ENCODE measurements at places on chromosomes 6 and 20.

- no peak for DNase-seq
These were observed 261.4 kb upstream of the JARID2 start for GRCh38 chr6:14984519-14984853.

DNA sequence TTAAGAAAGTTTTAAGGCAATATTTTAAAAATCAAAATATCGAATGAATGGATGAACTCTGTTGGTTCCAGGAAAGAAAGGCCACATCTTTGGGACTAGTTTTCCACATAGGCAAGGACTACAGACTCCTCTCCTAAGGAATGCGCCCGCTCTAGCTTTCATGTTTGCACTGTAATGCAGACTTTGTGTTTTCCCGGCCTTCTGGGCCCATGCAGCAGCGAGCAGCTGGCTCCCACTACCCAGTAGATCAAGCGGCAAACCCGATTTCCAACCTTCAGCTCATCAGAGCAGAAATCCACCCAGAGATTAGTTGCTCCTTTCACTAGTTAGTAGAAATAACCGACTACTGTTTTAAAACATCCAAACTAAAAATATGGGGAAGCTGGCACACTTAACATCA is 27.7 kb downstream of the OVOL2 start:
- DNase-seq: no peak

GRCh38 chr6:15248451-15249370 is 2.8 kb downstream of the JARID2 start:
- DNase-seq: peak; percentile 99

DNA sequence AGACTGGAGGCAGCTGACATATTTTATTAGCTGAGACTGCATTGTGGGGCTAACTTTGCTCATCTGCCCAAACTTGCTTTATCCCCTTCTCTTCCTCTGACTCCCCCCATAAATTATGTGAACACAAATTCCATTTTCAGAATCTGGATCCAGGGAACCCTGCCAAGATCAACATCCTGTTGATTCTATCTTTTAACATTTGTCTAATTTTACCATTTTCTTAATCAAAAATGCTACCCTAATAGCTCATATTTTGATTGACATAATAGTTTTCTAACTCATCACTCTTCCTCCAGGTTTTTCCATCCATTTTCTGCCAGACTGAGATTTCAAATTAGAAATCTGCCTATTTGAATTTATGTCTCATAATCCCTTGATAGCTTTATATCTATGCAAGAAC is 184.7 kb upstream of the PRSS16 start:
- no peak for DNase-seq

GRCh38 chr6:138113588-138114210 is 6.5 kb upstream of the PERP start:
- DNase-seq: no peak

DNA sequence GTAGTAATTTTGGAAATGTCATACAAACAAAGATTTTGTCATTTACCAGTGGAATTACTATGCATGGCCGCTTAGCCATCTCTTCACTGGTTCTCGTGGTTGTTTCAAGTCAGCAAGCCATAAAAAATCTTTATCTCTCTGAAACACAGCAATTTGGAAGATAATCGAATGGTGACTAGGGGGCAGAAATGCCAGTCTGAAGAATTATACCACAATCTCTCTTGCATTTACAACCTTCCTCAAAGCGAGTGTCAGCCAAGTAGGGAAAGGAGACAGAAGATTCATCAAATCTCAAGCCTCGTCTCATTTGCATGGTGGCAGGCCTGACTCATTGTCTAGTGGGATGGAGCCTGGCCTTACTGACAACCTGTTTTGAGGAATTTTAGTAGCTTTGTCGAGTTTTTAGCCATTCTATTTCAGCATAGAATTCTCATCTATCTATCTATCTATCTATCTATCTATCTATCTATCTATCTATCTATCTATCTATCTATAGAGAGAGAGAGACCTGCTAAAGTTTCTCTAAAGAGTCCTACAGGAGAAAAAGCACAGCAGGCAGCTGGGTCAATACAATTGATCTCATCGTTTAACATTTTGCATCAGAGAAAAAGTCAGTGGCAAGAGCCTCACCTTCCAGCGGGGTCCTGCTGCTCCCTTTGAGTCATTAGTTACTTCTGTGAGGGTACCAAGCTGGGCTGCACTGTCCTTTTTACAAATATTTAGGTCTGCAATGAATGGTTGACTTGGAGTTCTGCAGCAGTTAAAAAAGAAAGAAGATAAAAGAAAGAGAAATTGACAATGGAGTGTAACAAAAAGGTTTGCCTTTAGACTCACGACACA is 572.8 kb downstream of the TFAP2A start:
- DNase-seq: no peak

DNA sequence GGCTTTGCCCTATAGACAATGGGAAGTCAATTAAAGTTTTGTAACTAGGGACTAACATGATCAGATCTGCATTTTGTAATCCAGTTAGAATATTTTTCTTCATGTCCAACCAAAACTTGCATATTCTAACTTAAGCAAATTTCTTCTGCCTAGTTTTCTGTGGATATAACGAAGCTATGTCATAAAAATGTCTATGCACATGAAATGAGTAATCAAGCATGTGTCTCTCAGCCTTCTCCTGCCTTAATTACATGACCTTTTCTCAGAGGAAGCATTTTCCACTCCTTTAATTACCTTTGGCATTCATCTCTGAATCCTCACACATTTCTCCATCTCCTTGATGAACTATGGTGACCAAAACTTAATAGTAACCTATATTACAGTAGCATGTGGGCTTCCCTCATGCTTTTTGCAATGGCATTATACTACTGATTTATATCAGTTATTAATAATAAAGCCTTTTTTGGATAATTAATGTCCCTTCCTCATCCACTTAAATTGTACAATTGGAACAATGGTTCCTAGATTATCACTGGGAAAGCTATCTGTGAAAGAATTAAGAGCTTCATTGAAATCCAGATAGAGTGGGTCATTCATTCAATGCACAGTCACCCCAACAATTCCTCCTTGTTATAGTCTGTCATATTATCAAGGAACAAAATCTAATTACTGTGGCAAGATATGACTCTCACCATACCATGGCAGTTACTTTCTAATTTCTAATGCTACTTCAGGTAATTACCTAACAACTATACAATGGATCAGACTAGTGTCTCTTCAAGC is 19.1 kb upstream of the FBXO9 start:
- DNase-seq: no peak

- DNase-seq: no peak
These were observed 27.5 kb upstream of the MARCKS start for GRCh38 chr6:113829696-113830045.

- DNase-seq: no peak
These were observed 19.5 kb upstream of the ADGRF1 start for GRCh38 chr6:47061309-47062300.

DNA sequence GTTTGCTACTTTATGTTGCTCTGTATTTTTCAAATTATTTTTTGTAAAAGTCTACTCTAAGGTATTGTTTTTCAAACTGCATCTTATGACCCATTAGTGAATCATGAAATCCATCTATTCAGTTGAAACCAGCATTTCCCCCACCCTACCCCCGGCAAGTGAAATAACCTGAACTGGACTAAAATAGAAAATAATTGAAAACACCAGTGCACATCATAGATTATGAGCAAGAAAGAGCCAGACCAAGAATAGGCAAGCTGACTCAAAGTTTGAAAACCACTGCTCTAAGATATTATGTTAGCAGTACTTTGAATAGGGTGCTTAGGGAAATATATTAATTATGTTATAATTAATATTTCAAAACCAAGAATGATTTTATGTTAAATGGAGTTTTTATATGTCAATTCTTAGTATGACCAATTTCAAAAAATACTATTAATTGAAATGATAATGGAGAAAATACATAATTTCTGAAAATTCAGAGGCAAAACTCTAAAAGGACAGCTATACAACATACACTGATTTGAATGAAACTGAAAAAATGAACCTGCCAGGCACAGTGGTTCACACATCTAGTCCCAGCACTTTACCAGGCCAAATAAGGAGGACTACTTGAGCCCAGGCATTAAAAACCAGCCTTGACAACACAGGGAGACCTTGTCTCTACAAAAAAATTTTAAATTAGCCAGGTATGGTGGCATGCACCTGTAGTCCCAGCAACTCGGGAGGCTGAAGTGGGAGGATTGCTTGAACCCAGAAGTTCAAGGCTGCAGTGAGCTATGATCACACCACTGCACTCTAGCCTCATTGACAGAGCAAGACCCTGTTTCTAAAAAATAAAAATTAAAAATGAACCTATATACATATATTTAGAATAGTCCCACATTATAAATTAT is 112.0 kb downstream of the CDK19 start:
- no peak for DNase-seq

DNA sequence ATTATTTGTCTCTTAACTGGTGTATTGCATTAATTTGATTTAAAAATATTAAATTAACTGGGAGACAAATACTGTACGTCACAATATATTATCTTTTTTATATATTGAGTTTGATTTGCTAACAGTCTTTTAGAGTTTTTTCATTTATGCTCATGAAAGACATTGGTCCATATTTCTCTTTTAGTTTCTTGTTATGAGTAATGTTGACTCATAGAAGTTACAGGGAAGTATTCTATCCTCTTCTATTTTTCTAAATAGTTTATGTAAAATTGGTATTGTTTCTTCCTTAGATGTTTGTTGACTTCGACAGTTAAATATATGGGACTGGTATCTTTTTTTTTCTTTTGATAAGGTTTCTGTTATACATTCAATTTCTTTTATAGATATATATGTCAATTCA is 1115.6 kb upstream of the CITED2 start:
- no peak for DNase-seq

GRCh38 chr6:4961322-4962168 is 42.3 kb downstream of the RPP40 start:
- no peak for DNase-seq

- no peak for DNase-seq
These were observed 23.2 kb upstream of the RIN2 start for GRCh38 chr20:19734811-19735210.

- DNase-seq: no peak
These were observed 582.2 kb upstream of the ARID1B start for GRCh38 chr6:156194981-156195380.

DNA sequence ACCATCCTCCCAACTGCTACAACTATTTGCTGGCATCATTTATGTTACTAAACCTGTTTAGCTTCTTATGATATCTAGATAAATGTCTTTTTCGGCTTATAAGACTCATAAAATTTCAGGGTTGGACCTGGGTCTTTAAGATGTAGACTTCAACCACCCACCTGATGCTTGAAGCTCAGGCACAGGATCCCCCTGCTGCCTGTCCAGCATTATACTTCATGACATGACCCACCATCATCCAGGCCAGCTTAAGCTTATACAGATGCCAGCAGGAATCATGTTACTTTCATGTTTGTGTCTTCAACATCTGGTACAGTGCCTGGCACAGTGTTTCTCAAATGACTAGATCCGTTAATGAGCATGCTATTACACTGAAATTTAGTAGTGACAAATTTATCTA is 47.4 kb downstream of the SLC17A5 start:
- no peak for DNase-seq

DNA sequence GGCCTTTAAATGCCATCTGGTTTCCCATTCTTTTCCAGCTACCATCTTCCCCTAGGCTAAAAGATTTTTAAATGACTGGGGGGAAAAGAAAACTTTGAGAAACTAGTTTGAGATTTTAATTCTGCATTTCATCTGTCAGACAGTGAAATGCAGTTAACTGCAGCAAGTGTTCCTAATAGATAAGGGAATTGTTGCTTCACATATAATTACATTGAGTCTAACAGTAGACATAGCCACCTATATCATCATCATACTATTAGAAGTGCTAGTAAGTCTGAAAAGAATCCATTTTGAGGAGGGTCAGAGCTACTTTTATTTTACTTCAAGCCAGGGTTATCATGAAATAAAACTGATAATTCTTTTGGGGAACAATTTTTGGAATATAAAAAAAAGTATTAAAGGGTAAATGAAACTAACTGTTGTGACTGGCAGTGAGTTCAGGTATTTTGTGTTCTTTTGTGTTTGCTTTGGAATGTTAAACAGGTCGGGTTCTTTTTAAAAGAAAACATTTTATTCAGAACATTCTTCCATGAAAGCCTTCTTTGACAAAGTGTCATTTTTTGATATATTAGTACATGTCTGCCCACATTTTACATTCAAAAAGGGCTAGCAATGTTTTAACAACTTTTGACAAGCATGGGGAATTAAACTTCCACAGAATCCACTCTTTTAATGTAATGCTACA is 170.1 kb downstream of the HS3ST5 start:
- DNase-seq: peak; percentile 64

DNA sequence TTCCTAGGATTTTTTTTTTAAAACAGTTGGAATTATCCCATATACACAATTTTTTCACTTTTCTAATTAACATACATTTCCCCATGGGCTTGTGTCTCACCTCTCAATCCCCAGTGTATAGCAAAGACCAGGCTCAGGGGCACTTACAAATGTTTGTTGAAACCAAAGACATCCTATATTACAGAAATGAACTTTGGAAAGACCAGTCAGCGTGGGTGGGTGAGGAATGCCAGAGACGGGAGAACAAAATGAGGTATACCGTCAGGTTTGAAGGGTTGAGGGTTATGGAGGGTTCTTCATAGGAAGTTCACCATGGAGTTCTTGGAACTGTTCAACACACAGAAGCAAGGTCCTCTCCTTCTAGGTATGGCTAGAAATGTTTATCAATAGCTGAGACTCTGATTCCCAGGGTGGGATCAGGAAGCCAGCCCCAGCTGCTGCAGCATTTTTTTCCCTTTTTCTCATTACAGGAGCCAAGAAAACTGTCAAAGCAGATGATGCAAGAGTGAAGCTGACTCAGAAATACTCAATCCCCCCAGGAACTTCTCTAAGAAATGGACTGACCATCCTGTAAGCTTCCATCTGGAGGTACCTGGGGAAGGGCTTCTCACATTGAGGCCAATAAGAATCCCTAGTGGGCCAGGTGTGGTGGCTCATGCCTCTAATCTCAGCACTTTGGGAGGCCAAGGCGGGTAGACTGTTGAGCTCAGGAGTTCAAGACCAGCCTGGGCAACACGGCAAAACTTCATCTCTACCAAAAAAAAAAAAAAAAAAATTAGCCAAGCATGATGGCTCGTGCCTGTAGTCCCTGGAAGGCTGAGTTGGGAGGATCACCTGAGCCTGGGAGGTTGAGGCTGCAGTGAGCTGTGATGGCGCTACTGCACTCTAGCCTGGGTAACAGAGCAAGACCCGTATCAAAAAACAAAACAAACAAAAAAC is 15.9 kb upstream of the TBC1D20 start:
- no peak for DNase-seq

- DNase-seq: peak; percentile 86
These were observed 471 bp downstream of the EZR start for GRCh38 chr6:158818581-158819212.

DNA sequence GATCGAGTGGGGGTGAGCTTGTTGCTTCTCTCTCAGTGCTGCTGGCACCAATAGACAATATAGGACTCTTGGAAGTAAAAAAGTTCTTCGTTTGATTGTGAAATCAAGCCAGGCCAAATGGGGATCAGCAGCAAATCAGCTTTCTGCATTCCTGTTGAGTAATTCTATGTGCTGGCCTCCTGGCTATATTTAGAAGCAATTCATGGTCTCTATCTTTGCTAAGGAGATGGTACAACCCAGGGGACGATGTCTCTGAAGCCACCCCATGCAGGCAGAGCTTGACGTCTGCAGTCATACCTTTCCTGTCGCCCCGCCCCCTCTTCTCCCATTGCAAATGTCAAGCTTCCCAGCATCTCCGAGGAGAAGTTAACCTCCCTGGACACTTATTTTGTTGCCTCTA is 199.1 kb downstream of the SCP2D1 start:
- DNase-seq: no peak

Measured in erythroblast (primary cell).